ENCODE measurements at places on chromosomes 1 and 21.

GRCh38 chr1:8040586-8040985 is 14.5 kb upstream of the ERRFI1 start:
- DNase-seq, result no peak

- DNase-seq, result no peak
Observed at GRCh38 chr1:12581179-12581578, 36.8 kb downstream of the DHRS3 start.

DNA sequence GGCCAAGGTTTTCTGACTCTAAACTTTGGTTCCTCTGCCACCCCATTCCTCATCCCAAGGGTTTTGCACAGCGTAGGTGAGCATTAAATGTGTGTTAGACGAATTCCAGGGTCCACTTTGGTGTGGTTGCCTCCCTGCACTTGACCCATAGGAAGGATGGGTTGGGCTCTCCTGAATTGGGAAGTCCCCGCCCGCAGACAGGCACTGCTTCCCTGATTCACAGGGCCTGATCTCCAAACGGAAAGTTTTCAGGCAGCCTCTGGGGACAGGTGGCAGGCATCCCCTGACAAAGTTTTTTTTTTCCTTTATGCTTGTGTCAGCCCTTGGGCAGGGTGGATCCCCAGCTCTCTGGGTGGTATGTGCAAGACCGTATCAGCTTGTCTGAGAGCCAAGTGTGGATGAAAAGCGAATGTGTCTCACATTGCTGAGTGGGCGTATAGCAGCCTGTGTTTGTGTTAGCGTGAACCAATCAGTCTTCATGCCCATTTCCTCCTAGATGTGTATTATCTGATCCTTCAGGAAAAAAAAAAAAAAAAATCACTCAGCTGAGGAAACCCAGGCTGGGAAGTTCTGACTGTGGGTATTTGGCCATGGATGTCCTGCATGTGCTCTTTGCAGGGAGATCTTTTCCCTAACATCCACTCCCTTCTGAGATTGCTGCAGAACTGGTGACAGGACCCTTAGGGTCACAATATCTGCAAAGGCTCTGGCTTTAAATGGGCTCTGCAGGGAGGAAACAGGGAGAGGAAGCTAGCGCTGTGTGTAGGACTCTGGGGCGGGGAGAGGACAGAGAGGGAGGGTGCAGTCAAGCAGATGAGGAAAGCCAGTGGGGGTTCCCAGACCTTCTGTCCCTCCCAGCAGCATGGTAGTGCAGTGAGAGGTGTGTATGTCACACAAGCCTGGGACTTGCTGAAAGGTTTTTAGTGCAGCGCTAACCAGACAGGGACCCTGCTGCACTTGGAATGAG is 42.2 kb upstream of the TRABD2B start:
- no peak for DNase-seq

- DNase-seq, result no peak
Observed at GRCh38 chr1:30908316-30908695, 252 bp downstream of the SDC3 start.

DNA sequence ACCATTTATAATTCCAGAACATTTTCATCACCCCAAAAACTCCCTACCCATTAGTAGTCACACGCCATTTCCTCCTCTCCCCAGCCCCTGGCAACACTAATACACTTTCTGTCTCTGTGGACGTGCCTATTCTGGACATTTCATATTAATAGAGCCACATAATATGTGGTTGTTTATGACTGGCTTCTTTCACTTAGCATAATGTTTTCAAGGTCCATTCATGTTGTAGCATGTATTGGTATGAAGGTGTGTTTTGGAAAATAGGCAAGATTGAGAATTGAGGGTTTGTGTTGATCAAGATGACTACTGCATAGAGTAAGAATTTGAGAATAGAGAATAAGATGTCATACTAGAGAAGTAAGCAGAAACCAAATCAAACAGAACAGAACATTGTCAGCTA is 67.5 kb downstream of the ZFYVE9 start:
- DNase-seq, result no peak

DNA sequence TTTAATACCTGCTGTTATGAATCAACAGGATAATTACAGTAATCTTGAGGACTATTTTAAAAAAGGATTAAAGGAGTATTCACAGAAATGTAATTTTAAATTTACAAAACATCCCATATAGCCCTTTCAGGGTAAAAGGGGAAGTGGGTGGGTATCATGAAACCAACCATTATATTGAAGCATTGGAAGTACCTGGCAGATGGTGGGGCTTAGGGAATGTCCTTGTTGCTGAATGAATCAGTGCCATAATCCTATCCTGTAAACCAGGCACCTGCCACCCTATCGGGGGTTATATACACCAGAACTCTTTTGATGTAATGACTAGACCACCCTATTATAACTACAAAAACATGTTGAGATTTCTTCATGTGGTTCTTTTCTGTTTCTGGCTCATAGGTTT is 30.4 kb downstream of the CDC14A start:
- DNase-seq, result no peak

DNA sequence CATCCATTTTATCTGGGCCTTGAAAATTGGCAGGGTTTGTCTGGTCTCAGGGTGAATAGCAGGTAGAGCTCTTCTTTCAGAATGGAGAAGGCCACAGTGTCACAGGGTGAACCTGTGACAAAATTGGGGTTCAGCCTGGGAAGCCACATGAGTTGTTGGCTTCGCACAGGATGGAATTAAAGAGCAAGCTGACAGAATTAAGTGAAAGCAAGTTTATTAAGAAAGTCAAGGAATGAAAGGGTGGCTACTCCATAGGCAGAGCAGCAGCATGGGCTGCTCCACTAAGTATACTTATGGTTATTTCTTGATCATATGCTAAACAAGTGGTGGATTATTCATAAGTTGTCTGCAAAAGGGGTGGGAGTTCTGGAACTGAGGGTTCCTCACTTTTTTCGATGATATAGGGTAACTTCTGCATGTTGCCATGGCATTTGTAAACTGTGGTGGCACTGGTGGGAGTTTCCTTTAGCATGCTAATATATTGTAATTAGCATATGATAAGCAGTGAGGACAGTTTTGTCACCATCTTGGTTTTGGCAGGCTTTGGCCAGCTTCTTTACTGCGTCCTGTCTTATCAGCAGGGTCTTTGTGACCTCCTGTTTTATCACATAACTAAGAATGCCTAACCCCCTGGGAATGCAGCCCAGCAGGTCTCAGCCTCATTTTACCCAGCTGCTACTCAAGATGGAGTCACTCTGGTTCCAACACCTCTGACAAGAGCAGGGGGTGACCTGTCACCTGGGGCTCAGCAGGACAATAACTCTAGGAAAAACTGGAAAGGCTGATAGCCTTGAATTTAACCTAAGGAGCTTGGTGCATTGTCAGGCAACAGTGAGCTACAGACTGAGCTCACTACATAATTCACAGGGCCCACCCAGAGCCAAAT is 5.1 kb downstream of the IFNAR2 start:
- no peak for DNase-seq

DNA sequence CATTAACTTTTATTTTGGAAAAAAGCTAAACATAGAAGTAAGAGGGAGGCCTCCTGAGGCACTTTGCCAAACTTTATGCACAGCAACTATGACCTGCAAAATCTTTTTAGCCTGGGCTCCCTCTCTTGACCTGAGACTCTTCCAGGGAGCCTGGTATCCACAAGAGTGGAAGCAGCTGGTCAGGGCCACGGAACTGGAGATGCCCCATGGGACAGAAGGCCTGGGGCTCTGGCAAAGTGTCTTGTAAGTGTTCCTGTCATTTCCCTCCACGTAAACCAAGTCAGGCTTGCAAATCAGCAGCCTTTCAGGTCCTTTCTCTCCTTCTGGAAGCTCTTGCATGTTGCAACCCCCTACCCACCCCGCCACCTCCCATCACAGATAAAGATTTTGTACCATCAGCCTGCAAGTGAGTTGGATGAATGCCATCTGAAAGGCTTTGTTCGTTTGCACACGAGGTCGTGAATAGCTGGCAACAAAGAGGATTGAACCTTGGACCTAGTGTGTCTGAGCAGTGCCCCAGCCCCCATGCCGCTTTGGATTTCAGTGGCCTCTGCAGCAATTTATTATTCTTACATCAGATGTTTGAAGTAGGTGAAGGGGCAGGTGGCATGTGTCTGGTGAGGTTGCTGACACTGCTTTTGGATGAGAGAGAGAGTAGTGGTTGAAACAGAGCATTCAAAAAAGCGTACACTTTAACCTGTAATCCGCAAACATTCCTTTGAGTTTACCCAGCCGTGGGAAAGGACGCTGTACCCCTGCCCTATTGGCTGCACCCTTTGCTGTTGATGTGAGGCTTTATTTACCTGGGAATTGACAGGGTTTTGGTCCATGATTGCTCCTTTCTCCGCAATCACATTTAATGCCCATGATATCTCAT is 91.6 kb downstream of the GALNT2 start:
- DNase-seq, result no peak

DNA sequence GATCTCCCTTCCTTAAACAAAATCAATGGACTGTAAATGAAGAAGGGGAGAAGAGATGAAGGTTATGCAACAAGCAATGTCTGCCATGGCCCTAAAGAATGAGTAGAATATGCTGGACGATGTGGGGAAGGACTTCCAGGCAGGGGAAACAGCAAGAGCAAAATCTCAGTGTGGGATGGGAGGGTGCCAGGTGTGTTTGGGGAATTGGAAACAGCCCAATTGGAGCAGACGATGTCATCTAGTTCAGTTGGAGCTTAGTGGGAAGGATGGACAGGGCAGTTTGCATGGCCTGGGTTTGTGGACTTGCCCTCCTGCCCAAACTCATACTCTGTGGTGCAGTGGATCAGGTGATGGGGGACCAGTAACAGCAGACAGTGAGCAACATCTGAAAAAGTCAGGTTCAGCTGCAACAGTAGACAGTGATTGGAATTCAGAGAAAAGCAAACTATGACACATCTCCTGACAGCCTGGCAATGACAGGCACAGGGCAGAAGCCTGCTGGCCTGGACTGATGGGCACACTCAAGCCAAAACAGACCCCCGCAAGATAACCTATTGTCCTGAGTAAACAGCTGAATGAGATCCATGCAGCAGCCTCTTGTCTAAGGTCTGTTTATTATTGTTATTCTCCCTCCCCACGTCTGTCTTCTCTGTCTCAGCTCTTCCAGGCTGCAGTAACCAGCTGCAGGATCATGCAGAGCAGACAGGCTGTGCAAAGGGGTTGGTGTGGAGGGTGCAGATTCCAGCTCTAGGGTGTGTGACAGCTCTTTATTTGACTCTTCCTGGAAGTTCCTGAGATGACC is 50.5 kb upstream of the PRELP start:
- DNase-seq, result no peak

GRCh38 chr1:79928901-79929300 is 922.4 kb upstream of the ADGRL4 start:
- no peak for DNase-seq

DNA sequence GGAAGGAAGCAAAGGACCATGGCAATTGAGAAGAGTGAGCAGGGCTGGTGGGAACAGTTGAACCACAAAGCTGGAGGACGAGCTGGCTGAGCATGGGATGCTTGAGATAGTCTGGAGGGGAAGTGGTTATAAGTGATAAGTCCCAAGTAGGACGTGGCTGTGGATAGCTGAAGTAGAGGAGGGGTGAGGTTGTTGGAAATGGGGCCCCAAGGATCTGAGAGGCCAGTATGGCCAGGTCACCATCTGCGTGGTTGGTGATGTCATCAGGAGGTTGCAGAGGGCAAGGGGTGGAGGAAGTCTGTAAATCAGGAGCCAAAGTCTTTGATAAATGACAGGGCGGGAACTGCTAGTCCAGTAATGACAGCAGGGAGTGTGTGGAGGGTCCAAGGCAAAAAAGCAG is 11.0 kb upstream of the REN start:
- DNase-seq, result no peak

Data from stimulated activated CD4-positive, alpha-beta T cell treated with anti-CD3 and anti-CD28 coated beads, Interleukin-15, amount 100 ng/mL, for 1 hour (primary cell).